AG09319 (cell line): ENCODE measurements at places on chromosomes 1 and 21.

- no peak for DNase-seq
Observed at GRCh38 chr1:169044971-169045370, 61.5 kb upstream of the ATP1B1 start.

- DNase-seq: no peak
Observed at GRCh38 chr1:223242971-223243370, 99.9 kb upstream of the TLR5 start.

- no peak for DNase-seq
Observed at GRCh38 chr1:15477646-15478212, 1.8 kb downstream of the CELA2B start.

- DNase-seq: no peak
Observed at GRCh38 chr1:207155028-207155427, 51.0 kb downstream of the C4BPA start.

- DNase-seq: no peak
Observed at GRCh38 chr1:65605621-65606020, 185.2 kb downstream of the LEPR start.

DNA sequence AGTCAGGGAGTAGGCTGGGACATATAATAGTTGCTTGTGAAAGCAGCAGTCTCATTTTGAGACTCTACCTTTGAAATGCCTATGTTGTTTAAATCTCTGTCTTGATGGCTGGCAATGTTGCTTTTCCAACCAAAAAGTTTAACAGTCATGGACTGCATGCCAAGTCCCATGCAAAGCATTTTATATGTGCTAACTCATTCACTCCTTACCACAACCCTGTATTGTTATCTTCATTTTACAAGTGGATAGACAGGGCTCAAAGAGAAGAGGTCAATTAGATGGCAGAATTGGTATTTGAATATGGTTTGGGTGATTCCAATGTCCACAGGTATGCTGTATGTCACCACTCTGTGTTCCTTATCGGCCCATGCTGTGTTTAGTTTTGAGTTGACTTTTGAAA lies 331.4 kb upstream of the USP24 start:
- no peak for DNase-seq

DNA sequence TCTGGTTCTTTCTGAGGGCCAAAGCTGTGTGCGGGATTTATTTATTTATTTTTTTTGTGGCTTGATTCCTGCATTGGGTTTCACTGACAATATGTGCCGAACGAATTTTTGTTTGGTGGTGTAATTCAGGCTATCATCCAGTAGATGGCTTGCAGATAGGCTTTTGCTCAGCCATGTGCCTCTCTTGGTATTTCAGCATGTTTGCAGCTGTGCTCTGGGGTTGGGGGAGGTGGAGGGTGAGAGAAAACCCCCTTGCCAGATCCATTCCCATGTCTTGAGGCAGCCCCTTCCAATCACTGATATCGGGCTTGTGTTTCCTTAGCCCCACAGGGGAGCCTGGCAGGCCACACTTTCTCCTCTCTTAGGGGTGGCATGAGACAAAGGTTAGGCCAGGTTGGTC lies 302.4 kb downstream of the PTGER3 start:
- DNase-seq: no peak

- no peak for DNase-seq
Observed at GRCh38 chr21:15749861-15750159, 20.0 kb downstream of the USP25 start.

DNA sequence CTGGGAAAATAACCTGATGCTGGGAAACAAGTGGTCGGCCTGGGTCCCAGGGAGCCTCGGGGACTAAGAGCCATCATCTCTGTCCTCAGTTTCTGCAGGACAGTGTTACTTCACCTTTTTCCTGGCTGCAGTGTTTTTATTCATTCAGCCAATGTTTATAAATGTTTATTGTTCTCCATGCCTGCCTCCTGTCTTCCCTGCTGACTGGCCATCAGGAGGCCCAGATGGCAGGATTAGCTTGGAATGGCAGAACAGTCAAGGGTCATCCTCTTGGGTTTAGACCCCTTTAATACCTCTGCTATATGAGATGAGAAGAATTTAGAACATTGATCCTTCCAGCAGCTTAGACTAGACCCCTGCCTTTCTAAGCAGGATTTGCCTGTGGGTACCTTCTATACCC lies 13.3 kb downstream of the MAPKAPK2 start:
- no peak for DNase-seq

- DNase-seq: no peak
Observed at GRCh38 chr21:16596369-16596768, 866.6 kb downstream of the USP25 start.

DNA sequence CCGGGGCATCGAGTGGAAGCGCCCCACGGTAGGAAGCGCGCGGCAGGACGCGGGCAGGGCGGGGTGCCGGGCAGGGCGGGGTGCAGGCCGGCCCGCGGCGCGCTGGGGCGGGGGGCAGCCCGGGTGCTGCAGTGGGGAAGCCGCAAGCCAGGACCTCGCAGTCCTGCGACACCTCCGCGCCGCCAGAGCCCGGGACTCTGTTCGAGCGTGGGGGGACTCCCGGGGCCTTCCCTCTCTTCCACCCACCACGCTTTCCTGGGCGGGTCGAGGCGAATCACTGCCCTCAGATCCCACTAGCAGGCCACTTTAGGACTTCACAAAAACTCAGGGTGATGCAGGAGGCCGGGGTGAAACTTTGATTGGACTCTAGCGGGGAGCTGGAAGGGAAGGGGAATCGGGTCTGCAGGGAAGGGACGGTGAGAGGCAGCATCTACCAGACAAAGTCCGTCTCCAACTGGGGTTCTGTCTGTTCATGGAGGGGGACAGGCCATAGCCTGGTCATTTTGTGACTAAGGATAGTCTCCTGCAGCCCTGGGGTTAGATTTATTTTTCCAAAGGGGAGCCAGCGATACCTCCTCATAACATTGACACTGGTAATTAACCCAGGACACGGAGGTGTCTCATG lies 623 bp downstream of the CAPN2 start:
- no peak for DNase-seq

DNA sequence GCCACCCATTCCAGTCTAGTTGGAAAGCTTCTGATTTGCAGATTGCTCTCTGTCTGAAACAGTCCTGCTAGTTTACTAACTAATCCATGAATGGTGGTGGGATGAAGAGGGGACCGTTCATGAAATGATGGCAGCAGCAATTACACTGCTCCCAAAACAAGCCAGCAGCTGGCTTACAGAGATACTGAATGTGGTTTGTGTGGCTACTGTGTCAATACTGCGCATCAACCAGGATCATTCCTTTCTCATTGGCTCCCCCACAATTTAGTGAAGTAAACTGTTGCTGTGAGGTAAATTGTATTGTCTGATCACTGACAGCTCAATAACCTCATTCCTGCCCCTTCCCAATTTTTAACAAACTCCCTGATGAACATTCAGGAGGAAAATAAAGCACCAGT lies 191.3 kb upstream of the LMO4 start:
- DNase-seq: no peak

GRCh38 chr1:203676455-203676854 lies 49.8 kb downstream of the ATP2B4 start:
- no peak for DNase-seq

DNA sequence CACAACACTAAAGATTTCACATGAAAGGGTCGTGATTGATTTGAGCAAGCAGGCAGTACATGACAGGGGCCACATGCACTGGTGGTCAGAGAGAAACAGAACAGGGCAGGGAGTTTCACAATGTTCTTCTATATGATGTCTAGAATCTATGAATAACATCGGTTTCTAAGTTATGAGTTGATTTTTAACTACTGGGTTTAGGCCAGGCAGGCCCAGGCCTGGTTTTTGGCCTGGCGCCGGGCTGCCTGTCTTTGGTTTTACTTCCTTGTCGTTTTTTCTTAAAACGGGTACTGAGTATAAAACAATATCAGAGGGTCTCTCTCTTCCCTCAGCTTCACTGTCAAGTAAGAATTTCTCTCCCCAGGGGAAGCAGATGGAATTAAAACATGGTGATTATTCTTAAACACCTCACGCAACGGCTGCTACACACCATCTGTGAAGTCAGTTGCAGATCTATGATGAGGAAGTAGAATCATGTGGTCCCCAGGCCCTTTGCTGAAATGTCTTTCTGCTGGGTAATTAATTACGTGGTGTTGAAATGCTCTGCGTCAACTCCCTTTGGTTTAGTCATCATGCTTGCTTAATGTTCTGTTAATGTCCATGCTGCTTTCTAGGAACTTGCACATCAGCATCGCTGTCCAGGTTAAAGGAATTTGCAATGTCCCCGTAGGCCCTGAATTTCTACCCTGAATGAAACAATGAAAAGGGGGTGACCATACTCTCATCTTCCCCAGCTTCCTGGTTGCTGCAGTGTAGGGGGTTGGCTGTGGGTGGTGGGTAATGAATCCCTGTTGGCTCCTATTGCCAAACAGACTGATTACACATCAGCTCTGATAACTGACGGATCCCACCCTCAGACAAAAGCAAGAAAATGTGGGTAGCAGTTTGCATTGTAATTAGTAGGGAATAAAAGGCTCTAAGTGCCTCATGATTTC lies 70.3 kb downstream of the SERINC2 start:
- DNase-seq: peak; percentile 51

- no peak for DNase-seq
Observed at GRCh38 chr1:29749024-29749945, 513.0 kb downstream of the PTPRU start.

DNA sequence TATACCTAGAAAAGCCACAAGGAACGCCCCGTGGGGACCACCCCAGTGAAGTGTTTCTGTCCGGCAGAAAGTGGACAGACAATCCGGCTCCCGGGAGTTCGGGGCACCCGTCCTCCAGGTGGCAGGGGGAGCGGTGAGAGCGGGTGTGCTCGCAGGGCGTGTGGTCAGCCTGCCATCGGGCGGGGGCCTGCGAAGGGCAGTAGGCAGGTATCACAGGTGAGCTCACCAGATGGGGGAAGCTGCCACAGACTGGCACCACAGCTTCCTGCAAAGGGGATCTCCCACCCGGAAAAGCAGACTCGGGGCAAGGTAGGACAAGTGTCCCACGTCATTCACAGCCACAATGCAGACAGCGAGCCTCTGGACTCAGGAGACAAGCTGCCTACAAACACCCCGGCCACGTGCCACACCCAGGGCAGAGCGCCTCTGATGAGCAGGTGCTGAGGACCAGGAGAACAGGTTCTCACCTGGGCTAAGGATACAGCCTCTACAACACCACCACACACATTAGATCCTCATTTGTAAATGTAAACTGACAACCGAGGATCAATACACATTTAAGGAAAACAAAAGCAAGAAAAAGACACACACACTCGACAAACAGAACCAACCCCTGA lies 36.4 kb downstream of the VPS26C start:
- DNase-seq: no peak

DNA sequence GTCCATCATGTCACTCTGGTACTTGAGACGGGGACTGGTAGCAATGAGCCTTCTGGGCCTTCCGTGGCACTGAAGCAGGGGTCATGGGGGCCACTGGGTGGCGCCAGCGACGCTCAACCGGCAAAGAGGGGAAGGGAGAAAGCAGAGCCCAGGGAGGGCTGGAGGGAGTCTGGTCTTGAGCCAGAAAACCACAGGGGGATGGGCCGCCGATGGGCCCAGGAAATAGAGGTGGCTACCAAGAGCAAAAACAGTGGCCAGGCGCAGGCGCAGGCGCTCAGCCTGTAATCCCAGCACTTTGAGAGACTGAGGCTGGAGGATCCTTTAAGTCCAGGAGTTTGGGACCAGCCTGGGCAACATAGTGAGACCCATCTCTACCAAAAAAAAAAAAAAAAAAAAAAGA lies 21.8 kb downstream of the EXOC8 start:
- no peak for DNase-seq

- no peak for DNase-seq
Observed at GRCh38 chr21:39346671-39347331, 2.1 kb downstream of the HMGN1 start.

- DNase-seq: no peak
Observed at GRCh38 chr1:10708757-10709156, 87.7 kb downstream of the CASZ1 start.

DNA sequence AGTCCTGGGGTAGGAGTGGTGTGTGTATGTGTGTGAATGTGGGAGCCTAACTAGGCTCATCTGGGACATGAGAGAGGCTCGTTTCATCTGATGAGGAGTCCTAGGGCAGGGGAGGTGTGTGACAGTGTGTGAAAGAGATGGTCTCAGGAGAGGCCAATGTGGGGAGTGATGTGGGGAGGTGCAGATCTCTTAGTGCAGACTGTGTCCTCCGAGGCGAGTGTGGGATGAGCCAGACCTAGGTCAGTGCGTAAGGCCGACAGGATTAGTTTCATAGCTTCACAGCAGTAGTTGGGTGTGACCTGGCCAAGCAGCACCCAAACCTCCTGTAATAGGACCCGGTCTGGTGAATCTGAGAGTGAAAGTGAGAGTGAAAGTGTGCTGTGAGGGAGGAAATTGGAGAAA lies 94.7 kb downstream of the LIPI start:
- DNase-seq: no peak

GRCh38 chr1:118116909-118117308 lies 68.1 kb downstream of the SPAG17 start:
- no peak for DNase-seq

- DNase-seq: no peak
Observed at GRCh38 chr1:117664314-117664713, 58.5 kb downstream of the TENT5C start.

DNA sequence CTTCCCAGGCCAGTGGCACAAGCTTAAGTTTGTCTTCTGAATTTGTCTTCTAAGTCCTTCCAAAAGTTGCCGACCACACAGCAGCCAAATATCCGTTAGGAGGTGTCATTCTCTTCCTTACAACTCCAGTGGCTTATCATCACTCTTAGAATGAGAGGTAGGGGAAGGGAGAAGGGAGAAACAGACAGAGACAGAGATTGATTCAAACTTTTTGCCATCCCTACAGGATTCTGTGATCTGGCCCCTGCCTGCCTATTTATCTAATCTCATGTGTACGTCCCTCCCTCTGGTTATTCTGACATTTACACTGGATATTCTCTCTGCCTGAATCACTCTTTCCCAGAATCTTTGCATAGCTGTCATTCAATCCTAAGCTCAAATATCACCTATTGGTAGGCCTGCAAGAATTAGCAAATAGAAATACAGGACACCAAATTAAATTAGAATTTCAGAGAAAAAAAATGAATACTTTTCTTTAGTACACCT lies 488 bp upstream of the GNL2 start:
- DNase-seq: no peak

DNA sequence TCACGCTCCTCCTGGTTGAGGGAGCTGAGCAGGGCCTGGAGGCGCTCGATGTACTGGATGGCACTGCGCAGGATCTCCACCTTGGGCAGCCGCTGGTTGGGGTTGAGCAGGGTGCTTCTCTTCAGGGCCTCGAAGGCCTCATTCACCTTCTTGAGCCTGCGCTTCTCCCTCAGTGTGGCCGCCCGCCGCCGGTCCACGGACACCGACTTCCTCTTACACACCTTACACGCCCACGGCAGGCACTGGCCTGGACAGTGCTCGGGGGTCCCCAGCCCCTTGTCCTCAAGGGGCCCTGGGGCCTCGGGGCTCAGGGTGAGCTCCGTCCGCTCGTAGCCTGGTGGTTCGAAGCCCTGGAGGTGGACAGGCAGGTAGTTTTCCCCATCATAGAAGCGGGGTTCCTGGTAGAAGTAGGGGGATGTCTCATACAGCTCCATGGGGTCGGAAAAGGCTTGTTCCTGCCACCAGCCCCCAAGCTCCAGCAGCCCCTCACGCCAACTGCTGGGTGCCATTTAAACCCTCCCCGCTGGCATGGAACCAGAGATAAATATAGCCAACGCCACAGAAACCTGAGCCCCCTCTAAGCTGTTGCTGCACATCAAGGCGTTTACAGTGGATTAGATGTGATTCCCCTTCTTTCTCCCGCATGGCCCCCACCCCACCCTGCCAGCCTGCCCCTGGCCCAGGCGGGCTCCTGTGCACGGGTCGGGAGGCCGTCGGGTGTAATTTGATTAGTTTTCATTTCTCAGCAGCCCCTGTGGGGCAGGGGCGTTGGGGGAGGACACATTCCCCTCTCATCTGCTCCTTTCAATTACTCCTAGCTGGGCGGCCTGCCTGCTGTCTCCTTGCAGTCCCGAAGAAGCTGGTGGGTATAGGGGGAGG lies at the start of gene MYOG:
Gene MYOG, minus strand, starts transcription at position 485 of the 879 bp plus-strand sequence. Its CDS starts 51 bp downstream, at position 434.
- DNase-seq: no peak
